ENCODE measurements at places on chromosomes 16 and 17.

DNA sequence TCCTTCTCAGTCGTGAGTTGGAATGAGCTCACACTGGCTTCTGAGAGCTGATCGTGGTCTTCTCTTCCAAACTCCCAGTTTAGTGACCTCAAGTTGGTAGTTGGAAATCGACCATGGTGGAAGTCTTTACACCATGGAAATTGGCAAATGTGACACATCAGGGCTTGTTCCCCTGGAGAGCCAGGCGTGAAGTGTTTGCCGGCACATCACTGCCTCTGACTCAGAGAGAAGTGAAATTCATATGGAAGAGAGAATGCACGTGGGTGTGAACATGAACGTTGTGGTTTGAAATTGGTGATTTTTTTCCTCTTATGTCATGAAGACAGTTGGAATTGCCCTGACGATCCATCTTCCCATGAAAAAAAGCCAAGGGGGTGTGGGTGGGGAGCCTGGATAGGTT lies 47.4 kb downstream of the AXIN2 start:
- no peak for DNase-seq

GRCh38 chr17:41663451-41664171 lies 25.1 kb upstream of the EIF1 start:
- DNase-seq: no peak

- no peak for DNase-seq
Observed at GRCh38 chr17:66275651-66276050, 26.8 kb upstream of the PRKCA start.

DNA sequence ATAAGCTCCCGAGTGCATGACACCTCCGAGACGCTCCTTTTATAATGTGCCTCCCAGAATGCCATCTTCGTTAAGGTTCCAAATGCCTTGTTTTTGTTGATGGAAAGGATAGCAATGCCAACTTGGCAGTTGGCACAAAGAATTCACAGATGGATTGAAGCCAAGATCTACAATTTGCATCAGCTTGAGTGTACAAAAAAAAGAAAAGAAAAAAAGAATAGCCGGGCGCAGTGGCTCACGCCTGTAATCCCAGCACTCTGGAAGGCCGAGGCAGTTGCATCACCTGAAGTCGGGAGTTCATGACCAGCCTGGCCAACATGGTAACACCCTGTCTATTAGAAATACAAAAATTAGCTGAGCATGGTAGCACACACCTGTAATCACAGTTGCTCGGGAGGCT lies 7.6 kb downstream of the TBC1D16 start:
- no peak for DNase-seq

DNA sequence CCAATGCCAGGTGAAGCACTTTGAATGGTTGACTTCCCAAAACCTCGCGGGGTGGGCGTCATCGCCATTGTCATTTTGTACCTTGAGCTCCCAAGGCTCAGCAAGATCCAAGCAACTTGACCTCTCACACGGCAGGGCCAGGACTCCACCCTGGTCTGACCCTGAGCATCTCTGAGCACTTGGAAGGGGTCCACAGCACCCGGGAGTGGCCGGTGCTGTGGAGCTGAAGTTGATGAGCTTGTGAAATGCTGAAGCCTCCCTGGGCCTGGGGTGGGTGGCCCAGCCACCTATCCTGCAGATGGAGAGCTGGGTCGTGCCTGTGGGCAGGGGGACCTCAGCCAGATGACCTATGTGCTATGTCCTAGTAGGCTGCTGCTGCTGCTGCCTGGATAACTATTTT lies 283.3 kb upstream of the FOXF1 start:
- DNase-seq: no peak

DNA sequence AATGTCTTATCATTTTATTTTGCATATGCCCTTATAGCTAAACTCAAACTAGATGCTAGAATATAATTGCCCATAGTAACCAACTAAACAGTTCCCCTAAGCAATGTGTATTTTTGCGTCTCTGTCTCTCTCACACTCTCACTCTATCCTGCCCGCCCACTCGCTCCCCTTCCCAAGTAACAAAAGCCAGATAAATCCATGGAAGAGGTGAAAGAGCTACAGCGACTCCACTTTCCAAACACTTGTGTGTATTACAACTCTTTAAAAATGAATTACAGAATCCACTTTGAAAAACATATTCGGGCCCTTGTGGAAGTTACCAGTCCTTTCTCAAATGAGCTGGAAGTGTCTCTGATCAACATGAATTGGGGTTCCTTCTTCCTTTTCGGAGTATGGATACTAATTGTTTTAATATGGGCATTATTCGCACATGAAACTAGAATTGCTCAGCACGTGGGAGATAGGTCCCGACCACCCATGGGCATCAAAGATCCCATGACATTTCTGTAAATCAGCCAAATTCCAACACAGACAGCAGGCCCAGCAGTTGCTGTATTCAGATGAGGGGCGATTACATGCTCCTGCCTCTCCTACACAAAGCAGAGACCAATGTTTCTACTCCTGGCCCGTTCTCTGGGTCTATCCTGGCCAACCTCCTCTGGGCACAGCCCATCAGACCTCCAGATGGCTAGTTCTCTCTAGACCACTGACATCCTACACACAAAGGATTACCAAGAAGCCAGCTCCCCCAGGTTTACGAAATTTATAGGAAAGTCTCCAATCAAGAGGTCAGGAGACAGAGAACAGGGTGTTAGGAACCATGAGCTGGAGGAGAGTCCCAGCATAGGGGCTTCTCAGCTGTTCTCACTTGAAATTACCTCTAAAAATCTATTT lies 121.5 kb downstream of the ZFHX3 start:
- no peak for DNase-seq

DNA sequence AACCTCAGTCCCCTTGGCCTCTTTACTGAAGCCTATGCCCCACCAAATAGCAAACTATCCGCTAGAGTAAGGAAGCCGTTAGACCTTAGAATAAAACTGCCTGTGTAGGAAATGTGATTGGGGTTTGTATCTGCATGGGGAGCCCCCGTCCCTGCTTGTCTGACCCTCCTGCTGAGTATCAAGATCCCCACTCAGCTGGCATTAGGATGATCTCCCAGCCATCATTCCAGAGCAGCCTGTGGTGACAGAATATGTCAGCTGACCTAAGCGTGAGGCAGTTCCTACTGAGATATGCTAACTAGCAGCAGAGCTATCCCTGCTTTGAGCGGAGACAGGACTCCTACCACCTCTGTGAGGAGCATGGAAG lies 645 bp upstream of the GFOD2 start:
- DNase-seq: no peak

- no peak for DNase-seq
Observed at GRCh38 chr16:84673203-84673535, 24.9 kb downstream of the KLHL36 start.

- DNase-seq: peak; percentile 67
Observed at GRCh38 chr17:44219616-44220212, at the start of gene UBTF. Gene UBTF (minus strand): TSS chr17:44219675. CDS start chr17:44218229, 1,446 bp downstream.

DNA sequence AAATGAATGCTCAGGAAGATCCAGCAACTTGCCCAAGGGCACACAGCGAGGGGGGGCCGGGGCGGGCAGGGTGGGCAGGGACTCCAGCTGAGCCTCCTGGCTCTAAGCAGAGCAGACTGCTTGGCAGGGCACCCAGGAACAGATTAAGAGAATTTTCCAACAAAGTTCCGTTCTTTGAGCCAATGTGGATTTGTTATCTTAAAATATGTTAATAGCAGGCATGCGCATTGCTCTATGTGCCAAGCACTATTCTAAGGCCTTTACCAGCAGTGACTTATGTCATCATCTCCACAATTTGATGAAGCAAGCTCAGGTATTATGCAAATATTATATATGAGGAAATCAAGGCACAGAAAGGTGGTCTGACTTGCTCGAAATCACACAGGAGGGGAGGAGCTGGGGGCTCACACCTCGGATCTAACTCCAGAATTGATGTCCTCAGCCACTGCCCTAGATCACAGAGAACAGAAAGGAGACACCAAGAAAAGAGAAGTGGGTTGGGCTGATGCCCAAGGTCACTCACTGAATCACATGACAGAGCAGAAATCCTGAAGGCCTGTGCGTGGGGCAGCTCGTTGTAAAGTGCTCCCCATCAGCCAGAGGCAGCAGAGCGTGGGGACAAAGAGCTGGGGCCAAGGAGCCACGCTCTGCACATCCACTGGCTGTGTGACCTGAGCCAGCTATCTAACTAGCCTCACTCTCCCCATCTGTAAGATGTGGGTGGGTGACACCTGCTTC lies 23.2 kb upstream of the MEAK7 start:
- no peak for DNase-seq
